Fibroblast of skin of right quadriceps (primary cell): ENCODE measurements at places on chromosomes 1 and 21.

DNA sequence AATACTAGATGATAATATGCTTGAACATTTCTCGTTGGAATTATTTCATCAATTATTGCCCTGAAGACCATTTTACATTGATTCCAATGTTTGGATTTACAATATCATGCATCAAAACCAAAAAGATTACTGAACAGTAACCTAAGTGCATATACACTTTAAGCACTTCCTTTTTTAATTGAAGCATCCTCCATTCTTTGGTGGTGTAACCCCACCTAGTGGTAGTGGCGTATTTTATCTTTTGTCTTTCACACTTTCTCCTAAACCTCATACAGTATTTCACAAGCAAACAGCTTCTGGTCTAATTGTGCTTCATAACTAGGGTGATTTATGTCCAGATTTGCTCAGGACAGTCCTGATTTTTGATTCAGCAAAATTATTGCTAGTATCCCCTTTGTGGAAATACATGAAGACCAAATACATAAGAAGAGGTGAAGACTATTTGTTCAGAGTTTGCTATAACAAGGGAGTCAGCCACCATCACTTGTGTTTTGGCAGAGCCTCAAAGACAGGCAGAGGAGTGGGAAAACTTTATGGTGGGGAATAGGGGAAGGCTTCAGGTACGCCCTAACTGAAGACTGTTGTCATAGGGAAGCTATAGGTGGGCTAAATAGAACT lies 3.4 kb upstream of the NVL start:
- peak; percentile 58 for DNase-seq

DNA sequence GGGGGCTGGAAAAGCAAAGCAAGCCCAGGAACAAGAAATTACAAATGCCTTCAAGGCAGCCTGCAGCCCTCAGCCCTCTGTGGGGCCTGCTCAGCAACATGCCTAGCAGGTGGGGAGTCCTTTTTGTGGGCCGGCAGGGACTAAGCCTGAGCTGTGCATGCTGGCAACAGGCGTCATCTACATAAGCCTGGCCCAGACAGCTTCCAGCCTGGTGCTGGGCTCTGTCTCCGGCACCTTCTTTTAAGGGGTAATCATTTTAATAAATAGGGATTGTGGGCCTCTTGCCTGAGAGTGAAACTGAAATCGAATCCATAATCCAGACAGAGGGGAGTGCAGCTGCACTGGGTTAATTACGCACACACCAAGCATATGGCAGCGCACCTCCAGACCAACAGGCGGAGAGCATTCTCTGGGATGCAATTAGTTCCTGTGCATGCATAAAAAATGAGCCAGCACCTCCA lies 96.6 kb downstream of the DDX20 start:
- no peak for DNase-seq

- DNase-seq, result no peak
Observed at GRCh38 chr21:36688324-36688723, 10.6 kb upstream of the SIM2 start.

DNA sequence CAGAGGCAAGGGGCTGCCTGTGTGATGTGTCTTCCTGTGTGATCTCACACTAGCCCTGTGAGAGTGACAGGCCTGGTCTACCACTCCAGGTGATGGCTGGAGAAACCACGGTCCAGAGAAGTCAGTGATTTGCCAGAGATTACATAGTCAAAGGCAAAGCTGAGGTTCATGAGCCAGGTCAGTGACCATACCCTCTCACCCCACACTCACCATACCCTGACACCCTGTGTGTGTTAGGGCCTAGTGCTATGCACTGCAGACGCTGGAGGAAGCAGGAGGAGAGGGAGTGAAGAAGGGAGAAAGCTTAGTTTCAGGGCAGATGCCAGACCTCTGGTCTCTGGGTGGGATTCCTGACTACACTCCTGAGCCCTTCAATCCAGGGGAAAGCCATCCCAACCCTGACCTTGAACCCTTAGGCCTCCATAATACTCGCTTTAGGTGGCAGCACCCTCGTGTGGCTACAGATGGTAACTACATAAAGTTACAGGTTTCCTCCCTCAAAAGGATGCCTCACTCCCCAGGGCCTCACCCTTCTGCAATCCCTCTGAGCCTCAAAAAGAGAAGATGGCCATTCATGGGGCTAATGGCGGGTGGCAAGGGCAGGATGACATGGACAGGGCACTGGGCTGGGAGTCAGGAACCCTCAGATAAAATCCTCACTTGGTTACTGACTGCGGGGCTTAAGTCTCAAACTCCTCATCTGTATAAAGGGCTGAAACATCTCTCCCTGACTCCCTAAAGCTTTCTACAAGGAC lies 20.8 kb upstream of the SDC3 start:
- peak; percentile 44 for DNase-seq

- no peak for DNase-seq
Observed at GRCh38 chr1:4696161-4696745, 41.8 kb downstream of the AJAP1 start.

DNA sequence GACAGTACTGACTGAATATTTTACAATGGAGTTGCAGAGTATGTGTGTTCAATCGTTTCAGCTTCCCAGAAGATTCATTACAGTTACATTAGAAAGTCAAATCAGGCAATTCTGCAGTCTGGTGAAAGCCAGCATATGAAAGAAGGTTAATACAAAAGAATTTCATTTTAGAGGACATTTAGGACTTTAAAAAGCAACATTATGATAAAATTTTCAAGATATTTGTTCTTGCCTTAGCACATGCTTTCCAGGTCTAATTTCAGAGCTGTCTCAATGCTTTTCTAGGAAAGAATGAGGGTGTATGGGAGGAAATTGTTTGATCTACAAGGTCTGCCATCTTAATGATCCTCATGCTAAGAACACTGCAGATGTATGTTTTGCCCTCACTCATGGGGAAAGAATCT lies 63.2 kb downstream of the RERE start:
- DNase-seq, result no peak

DNA sequence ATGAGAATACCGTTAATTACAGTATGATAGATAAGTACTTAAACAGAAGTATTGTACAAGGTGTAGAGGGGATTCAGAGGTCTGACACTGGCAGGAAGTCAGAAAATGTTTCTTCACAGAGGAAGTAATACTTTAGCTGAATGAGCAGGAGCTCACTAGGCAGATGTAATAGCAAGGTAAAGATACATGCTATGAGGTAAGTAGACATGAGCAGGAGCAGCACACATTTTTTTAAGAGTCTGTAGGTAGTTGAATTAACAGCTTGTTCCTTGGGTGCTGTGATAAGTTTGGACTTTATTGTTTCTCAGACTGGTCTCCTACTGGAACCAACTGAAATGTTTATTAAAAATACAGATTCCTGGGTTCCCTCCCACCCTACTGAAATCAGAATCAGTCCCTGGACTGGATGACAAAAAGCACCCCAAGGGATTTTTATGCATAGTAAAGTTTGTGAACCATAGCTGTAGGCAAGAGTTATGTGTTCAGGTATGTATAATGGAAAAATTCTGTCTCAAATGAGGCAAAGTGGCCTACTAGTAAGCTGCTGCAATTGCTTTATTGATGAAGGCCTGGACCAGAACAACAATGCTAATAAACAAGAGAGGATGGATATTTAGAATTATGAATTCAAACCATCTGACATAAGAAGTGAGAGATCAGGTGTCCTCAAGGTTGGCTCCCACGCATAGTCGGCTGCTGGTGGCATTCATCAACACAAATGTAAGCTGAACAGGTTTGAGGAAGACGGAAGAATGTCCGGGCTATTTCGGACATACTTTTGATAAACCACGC lies 902 bp downstream of the AP4B1 start:
- DNase-seq, result no peak
